ENCODE measurements at places on chromosomes 4 and X. TPM values are rescaled to one million over a fixed set of nuclear protein-coding genes. Genes with fewer than 3 reads are reported as not detected.

GRCh38 chrX:6227453-6227835, 1.2 kb downstream of the NLGN4X start:
- DNase-seq, result no peak

DNA sequence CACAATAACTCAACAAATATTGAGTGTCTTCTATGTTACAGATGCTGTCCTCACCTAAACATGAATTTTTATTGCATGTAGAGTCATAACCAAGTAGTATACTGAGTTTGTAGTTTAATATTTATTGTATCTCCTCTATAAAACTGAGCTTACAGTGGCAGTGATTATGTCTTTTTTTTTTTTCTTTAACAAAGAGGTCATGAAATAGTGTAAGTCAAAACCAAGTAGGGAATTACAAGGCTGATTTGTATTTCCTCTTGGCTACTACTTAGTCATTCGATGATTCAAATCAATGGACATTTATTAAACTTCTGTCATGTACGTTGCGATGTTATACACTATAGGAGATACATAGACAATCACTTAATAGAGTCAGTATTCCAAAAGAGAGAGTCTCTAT, 48.4 kb downstream of the IL15 start:
- no peak for DNase-seq

DNA sequence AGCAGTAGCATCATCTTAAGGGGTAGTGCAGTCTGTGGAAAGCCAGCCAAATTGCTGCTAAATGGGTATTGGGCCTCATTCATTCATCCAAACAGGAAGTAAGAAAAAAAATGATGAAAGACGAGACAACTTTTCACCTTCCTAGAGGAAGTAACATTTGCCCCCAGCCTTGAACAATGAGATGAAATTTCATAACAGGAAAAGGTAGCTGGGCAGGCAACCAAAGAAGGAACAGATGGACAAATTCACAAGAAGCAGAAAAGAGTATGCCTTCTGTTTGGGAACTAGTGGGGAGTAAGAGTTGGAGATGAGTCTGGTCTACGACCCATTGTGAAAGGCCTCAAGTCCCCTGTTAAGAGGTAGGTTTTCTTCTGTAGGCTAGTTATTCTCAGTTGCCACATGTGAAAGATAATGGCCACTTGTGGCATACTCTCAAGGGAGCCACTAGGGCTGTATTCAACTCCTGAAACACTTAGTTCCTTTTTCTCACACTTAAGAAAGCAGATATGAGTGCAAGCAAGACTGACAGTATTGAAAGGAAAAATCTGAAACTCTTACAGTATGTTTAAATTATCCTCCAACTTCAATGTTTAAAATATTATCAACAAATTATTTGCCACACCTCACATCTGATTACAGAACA, 190.4 kb downstream of the AR start:
- no peak for DNase-seq

- DNase-seq, result no peak
Observed at GRCh38 chr4:130985371-130985770, 1889.4 kb downstream of the C4orf33 start.

- DNase-seq, result no peak
Observed at GRCh38 chr4:176272799-176273198, 3.8 kb upstream of the ASB5 start.

DNA sequence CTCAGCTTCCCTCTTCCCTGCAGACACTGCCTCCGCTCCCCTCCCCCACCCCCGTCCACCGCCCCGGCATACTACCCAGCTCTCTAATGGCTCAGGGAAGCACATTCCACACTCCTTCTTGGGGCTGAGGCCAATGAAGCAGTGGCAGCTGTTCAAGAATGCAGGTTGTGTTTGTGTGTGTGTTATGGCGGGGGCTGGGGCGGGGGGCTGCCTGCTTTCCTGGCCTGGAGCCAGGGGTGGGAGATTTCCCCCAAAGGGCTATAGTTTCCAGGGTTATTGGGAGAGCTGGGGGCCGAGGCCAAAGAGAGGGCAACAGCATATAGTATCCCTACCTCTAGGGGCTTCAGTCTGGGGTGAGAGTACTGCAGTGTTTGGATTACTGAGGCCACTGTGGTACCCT, 149.4 kb downstream of the EFNB1 start:
- peak; percentile 29 for DNase-seq

- peak; percentile 8 for DNase-seq
Observed at GRCh38 chrX:133254666-133255065, 36.5 kb upstream of the TFDP3 start.

- no peak for DNase-seq
Observed at GRCh38 chr4:174524242-174524641, 2.0 kb upstream of the HPGD start.

- DNase-seq, result peak; percentile 10
Observed at GRCh38 chrX:93932471-93933220, 258.6 kb downstream of the FAM133A start.

DNA sequence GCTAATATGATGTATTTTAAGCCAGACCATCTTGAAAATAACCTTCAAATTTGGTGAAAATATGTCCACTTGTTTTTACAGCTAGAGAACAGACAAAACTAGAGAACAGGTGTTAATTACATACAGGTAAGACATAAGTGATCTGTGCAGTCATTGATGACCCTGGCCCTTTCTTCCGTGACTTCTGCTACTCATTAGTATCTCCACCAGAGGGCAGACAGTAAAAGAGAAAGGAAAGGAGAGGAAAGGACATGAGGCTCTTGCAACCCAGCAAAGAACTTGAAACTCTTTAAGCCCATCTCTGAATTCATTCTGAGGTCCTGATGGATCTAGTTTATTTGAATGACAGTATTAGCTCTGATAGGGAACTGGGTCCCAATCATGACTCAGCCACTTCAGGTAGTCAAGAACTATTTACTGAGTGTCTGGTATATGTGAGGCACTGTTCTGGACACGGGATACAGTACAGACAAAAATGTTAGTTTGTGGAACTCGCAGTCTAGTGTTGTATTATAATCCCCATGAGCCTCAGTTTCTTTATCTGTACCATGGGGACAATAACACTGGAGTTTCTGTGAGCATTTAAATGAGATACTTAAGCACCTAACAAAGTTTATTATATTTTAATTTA, 121.0 kb upstream of the TEX13D start:
- peak; percentile 20 for DNase-seq

- DNase-seq, result no peak
Observed at GRCh38 chr4:165027762-165028402, 3.9 kb upstream of the TRIM60 start.

The UGT2B15 gene
- not detected for total RNA-seq

The MAML3 gene
- total RNA-seq, result 0.21 TPM

The PPP1R3F gene
- 10.5 TPM for total RNA-seq

The CXorf51A gene
- not detected for total RNA-seq
